ENCODE measurements at places on chromosomes 4 and X.

- no peak for DNase-seq
Observed at GRCh38 chr4:152100379-152101201, 339.8 kb upstream of the GATB start.

DNA sequence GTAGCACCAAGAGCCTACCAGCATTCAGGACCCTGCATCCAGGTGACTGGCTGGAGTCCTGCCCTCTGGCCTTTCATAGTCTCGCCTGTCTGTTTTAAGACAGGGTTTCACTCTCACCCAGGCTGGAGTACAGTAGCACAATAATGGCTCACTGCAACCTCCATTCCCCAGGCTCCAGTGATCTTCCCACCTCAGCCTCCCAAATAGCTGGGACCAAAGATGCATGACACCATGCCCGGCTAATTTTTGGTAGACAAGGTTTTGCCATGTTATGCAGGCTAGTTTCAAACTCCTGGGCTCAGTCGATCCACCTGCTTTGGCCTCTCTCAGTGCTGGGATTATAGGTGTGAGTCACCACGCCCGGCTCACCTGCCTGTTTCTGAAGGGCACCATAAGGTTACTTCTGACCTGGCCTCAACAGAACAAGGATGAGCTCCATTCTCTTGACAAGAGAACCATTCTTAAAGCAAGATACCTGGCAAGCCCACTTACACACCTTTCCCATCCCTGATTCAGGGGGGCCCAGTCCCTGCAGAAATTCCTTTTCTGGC, 6.7 kb downstream of the RPS4X start:
- DNase-seq: no peak

DNA sequence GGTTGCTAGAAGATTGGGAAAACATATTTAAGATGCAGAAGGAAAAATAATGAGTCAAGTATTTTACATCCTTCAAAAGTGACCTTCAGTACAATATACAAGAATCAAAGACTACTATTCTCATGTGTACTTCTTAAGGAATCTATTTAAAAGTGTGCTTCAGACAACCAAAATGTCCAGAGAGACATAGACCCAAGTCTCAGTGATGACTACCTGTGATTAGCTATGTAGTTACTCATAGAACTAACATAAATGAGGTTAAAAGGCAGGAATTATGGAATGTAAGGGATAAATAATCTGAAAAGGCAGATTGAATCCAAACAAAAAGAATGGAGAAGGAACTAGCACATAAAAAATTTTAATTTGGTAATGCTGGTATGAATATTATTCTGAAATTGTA, 634.7 kb upstream of the FAM241A start:
- no peak for DNase-seq

DNA sequence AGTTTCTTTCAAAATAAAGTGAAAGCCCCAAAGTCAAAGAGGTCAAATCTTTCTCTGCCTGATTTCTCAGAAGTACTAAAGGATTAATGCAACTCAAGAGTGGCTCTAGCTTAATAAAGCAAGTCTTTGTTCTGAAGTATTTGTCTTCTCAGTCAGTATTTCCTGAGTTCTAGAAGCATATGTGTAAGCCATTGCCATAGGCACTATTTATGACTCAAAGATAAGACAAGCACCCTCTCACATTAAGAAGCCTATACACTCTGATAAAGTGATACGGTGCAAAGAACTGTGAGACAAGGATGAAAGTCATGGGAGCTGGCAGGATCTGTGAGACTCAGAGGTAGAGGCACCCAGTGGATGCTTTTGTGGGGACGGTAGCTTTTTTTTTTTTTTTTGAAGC, 60.9 kb downstream of the AASDH start:
- no peak for DNase-seq

DNA sequence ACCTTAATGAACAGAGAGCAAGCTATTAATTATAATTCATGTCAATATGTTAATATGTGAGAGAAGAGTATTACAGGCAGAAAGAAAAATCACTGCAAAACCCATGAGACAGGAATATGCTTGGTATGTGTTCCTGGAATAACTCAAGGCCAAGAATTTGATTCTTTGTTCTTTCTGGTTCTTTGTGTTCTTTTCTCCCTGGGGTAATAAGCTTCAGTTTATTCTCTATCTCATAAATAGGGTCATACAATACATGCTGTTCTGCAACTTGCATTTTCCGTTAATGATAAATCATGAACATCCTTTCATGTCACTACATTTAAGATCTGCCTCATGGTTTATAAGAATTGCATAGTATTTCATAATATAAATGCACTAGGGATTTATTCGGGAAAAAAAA, 16.8 kb upstream of the THOC2 start:
- DNase-seq: peak; percentile 65

GRCh38 chr4:48974979-48975640, 11.0 kb upstream of the CWH43 start:
- DNase-seq: no peak

- DNase-seq: no peak
Observed at GRCh38 chrX:13759152-13759718, 24.7 kb downstream of the OFD1 start.

GRCh38 chr4:40875507-40876150, 125.9 kb downstream of the NSUN7 start:
- no peak for DNase-seq

DNA sequence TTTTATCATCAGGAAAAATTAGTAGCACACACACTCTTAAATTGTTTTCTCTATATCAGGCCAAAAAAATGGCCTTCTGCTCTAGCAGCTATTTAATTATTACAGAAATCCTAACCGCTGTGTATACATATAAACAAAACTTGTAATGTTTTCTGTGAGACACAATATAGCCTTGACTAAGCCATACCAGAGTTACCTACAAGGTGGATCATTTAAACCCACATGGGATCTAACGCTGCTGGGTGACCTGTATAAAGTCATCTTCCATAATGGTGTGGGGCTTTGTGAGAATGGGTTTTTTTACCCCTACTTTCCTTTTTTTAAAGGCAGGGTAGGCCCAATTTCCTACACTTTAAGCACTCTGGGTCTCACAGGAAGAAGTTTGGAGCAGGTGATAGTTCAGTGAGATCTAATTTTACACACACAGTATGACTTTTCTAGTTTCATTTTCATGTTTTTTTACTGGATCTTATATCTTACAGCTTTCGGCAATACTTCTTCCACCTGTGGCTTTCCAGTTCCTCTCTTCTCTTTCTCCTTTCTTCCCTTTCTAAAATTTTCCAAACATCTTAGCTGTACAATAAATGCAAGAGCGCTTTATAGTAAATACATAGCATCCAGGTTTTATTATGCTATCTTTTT, 66.9 kb upstream of the MMAA start:
- no peak for DNase-seq

GRCh38 chr4:53855581-53856250, 208.7 kb downstream of the CHIC2 start:
- peak; percentile 83 for DNase-seq

- peak; percentile 76 for DNase-seq
Observed at GRCh38 chr4:138090150-138090917, 151.8 kb downstream of the SLC7A11 start.

DNA sequence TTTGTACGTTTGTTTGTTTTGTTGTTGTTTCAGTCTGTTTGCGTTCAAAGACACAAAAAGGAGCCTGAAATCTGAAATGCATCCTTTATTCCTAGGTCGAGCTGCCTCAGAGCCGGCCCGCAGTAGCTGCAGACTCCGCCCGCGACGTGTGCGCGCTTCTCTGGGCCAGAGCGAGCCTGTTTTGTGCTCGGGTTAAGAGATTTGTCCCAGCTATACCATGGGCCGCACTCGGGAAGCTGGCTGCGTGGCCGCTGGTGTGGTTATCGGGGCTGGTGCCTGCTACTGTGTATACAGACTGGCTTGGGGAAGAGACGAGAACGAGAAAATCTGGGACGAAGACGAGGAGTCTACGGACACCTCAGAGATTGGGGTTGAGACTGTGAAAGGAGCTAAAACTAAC, 2.4 kb downstream of the ARMCX1 start:
- DNase-seq: no peak

GRCh38 chr4:56410247-56411062, 23.2 kb upstream of the AASDH start:
- DNase-seq: peak; percentile 98

- no peak for DNase-seq
Observed at GRCh38 chr4:1061760-1062159, 50.3 kb downstream of the FGFRL1 start.

- DNase-seq: no peak
Observed at GRCh38 chr4:11397146-11397545, 31.5 kb downstream of the HS3ST1 start.

DNA sequence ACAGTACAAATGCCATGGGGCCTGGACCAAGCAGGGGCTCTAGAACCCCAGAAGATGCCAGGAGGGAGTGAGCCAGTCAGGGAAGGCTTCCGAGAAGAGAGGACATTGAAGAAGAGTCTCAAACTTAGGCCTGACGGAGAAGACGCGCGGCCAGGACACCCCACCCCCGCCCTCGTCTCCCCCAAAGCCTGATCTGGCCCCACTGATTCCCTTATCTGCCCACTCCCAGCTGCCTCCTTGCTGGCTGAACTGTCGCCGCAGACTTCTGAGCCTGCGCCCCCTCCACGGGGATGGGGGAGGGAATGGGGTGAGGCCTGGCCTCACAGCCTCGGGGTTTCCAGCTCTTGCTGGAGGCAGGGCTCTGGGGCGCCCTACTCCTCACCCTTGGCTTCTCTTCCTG, 3.6 kb upstream of the GATA1 start:
- DNase-seq: no peak

DNA sequence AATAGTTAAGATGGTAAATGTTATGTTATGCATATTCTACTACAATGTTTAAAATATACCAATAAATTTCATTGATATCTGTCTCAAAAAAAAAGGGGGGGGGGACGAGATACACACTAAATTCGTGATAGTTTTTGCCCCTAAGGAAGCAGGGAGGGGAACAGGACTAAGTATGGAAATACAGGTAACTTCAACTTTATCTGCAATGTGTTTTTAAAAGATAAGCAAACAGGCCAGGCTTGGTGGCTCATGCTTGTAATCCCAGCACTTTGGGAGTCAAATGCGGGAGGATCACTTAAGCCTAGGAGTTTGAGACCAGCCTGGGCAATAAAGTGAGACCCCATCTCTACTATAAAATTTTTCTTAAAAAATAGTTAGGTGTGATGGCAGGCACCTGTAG, 13.4 kb upstream of the CLOCK start:
- DNase-seq: no peak

DNA sequence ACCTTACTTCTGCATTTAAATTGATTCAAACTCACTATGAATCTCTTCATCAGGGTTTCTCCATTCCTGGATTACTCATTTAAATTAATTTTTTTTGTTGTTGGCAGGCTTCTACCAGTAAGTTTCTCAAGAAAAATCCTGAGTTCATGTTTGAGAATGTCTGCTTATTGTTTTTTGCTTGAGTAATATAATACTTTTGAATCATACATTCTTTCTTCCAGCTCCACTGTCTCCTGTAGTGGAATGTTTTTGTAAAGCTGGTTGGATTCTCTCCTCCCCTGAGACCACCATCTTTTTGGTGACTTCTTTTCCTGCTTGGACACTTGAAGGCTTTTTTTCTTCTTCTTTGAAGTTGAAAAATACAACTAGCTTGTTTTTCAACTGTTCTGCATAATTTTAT, 4.3 kb upstream of the MID1IP1 start:
- DNase-seq: peak; percentile 66

DNA sequence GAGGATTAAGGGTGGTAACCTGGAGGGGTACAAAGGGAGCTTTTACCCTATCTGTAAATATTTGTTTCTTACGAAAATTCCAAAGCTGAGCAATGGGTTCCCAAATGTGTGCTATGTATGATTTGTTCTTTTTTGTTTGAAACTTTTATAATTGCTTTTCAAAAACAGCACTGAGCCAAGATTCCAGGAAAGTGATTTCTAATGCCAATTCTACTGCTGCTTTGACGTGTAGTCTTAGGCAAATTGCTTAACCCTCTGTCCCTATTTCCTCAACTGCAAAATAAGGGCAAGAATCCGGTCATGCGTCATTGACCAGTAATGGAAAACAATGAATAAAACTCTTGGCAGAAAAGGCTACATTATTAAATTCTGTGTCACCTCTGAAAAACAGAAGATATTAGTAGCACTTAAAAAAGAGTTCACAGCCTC, 454.7 kb downstream of the IL15 start:
- DNase-seq: peak; percentile 99

DNA sequence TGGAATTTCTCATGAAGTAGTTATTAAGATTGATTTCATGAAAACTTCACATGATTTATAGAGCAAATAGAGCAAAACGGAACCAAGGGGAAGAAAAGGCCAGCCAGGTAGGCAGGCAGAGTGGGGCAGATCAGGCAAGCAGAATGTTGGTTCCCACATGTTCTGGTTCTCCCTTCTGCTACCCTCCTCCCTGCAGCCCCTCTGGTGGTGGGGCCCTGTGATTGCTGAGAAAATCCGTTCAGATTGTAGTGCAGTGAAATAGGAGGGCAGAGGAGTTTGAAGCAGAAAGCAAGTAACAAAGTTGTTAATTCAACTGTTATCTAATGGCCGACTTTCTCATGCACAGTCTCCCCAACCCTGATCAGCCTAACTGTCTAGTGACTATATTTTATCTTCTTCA, 185.3 kb downstream of the MID1IP1 start:
- no peak for DNase-seq

DNA sequence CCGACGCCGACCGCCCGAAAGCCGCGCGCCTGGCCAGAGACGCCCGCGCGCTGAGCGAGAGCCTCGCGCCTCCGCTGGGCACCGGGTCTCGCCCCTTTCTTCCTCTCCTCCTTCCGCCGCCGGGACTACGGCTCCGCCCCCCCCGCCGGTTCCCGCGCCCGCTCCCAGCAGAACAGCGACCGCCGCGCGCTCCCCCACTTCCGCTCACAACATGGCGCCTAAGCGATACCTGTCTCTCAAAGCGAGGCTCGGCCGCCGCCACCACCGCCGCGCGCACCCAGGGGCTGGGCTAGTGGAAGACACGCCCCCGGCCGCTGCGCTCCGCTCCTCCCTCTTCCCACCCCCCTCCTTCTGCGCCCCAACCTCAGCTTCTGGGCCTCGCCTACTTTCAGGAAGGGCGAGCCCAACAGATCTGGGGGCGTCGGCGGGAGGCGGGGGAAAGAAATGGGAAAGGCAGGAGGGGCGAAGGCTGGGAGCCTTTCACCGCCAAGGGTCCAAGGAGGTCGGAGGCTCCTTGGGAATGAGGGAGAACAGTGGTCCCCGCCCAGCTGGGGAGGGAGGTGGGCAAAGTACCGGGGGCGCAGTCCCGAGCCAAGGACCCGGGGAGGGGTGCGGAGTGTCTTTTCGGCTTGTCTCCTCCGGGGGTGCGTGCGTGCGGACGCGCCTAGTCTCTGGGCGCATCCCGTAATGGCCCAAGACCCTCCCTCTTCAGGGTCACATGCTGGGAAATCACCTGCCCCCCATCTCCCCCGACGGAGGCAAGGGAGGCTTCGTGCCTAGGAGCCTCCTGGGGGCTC, at the start of gene RPS6KA3:
TSS of gene RPS6KA3 (minus strand) at position 100 of the 797 bp plus-strand sequence. CDS start 277 bp downstream, outside the sequence.
- peak; percentile 88 for DNase-seq

DNA sequence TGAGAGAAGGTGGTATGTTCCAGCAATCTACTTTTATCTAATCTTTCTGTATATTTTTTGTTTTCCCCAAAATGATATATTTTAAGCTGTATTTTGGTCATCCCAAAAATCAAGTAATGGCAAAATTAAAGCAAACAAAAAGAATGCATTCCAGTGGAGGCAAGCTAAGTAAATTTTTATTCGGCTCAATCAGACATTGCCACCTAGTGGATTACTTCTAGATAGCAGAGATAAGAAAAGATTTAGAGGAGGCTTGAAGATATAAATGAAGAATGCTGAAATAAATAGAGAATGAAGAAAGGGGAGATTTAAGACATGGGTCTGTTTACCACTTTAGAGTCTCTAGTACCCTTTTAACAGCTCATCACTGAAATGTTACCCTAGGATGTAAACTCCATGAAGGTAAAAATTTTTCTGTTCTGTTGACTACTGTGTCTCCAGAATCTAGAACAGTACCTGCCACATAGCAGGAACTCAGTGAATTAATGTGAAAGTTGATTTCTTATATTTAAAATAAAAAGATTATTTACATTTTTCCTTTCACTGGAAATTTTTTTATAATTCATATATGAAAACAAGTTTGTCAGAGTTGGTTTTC, 110.9 kb upstream of the ANK2 start:
- peak; percentile 43 for DNase-seq

Data from fibroblast of gingiva (primary cell).